ENCODE measurements at places on chromosomes 16 and 17.

- no peak for DNase-seq
Observed at GRCh38 chr16:65833171-65833871, 533.2 kb upstream of the CDH5 start.

GRCh38 chr16:20355114-20355782 is 2.7 kb upstream of the UMOD start:
- DNase-seq, result no peak

DNA sequence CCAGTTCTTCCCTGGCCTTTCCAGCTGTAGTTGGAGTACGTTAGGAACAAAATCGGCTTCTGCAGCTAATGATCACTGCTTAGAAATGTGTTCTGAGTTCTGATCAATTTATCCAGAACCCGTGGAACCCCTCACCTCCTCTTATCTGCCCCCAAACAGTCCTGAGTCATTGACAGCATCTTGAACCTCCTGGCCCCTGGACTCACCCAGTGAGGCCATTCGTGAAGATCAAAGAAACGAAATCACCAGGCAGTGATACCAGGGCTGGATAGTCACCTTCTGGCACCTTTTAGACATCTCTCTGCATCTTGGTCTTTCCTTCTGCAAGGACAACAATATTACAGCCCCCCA is 17.0 kb upstream of the EXOC7 start:
- no peak for DNase-seq

DNA sequence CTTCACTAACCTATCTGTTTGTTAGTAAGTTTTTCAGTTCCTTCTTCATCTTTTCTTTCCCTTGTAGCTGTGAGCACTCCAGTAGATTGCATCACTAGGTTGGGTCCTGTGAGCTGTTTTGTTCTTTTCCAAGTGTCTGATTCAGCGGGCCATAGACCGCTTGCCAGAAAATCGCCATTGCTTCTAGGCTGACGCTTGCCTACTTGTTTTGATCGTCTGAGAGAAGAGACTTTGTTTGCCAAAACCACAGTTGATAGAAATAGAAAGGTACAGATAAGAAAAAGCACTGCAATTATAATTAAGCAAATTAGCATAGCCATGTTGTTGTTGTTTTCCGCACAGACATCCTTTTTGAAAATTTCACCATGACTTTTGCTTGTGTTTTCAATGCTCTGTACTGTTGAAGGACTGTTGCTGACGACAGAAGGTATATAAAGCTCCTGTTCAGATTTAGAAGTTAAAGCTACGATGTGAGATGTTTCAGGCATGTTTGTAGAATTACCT is 3.1 kb downstream of the EVI2A start:
- no peak for DNase-seq

DNA sequence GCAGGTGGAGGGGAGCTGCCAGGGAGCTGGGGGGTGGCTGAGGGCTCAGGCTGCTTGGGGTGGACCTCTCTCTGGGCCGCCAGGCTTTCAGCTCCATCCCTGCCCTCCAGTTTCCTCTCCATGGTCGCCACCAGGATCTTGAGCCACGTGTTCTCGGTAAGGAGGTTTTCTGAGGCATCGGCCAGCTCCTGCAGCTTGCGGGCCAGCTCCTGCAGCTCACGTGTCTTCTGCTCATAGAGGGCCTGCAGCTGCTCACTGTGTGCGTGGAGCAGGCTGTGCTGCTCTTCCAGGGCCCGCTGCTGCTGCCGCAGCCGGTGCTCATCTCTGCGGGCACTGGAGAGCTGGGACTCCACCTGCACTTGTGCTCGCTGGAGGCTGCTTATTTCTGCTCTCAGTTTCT is 11.0 kb downstream of the SNN start:
- no peak for DNase-seq

DNA sequence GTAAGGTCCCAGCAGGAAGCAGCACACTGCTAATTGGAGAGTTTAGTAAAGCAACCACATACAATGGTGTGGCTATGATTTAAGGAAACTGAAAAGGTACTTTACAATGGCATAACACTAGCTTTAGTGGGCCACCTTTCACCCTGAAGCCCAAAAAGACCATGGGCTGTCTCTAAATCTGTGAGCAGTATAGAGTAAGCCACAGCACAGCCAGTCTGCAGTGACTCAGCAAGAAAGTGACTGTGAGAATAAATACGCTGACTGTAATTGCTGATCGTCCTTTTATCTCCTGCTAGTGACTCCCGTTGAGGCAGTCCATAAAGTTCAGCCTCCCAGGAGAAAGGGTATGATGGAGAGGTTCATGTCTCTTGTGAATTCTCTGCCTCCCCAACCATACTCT is 679.8 kb upstream of the KIF2B start:
- no peak for DNase-seq

DNA sequence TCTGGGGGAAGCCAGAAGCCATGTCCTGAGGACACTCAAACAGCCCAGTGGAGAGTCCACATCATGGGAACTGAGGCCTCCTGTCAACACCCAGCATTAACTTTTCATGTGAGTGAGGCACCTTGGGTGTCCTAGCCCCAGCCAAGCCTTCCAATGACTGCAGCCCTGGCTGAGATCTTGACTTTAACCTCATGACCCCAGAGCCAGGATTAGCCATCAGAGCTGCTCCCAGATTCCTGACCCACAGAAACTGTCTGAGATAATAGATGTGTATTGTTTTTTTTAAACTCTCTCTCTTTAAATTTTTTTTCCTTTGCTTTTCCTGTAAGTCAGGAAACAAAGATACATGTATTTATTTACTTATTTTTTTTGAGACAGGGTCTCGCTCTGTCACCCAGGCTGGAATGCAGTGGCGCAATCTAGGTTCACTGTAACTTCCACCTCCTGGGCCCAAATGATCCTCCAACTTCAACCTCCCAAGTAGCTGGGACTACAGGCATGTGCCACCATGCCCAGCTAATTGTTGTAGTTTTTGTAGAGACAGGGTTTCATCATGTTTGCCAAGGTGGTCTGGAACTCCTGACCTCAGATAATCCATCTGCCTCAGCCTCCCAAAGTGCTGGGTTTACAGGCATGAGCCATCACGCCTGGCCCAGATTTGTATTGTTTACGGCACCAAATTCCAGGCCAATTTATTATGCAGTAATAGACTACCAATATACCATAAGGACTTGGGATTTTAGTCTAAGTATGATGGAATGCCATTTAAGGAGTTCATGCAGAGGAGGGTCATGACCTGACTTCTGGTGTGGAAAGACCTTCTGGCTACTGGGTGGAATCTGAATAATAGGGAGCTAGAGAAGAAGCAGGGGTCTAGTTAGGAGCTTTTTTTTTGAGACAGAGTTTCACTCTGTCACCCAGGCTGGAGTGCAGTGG is 14.0 kb upstream of the TMEM94 start:
- no peak for DNase-seq

GRCh38 chr17:66826856-66827255 is 8.1 kb upstream of the CACNG5 start:
- DNase-seq, result no peak

DNA sequence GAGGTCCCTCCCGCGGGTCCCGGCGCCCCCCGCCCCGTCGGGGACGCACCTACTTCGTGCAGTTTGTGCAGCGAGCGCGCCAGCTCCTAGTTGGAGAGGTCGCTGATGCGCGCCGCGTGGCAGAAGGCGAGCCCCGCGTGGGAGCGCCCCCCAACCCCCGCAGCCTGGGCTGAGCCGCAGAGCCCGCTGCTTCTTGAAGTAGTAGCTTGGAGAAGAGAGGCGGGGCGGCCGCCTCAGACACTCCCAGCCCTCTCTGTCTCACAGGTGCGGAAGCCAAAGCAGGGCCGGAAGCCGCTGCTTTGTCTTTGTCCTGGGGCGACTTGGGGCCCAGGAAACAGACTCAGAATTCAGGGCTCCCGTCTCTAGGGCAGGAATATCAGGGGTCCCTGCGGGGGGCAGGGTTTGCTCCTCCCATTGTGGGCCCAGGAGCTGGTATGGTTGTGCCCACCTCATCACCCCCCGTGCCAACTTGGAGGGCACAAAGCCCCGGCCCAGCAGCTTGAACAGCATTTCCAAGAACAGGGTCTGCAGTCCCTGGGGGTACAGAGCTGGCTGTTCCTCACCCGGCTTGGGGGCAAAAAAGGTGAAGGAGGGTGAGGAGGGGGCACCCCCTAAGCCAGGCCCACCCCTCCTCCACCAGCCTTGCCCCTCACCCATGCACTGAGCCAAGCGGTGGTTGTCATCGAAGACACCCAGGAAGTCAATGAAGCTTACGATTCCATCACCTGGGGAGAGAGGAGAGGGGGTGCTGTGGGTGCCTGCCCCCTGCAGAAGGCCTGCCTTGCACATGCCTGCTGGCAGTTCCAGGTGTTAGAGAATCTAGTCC is 13.5 kb downstream of the SPATA32 start:
- no peak for DNase-seq

DNA sequence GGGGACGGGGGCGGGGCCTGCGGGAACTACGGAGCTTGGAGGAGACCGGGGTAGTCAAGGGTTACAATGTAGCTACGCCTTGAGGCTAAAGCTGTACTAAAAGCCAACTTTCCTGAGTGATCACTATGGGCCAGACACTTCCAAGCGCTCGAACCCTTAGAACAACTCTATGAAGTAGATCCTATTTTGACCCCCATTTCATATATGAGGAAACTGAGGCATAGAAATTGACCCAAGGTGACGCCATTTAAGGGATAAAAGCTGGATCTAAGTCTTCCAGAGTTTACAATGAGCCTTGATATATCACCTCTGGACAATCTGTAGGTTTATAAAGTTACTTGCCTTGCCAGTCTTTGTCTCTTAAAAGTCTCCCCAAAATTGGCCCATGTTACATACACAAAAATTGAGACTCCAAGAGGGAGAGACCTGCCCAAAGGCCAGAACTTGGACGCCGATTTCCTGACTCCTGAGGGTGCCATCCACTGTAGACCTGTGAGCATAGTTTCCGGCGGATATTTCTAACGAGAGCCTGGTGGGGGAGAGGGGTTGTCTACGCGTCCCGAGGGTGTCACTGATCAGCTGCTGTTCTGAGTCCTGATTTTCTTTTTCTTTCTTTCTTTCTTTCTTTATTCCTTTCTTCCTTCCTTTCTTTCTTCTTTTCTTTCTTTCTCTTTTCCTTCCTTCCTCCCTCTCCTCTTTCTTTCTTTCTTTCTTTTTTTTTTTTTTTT is 555 bp upstream of the NCBP3 start:
- DNase-seq, result no peak

GRCh38 chr17:65191811-65192740 is 54.9 kb downstream of the RGS9 start:
- no peak for DNase-seq

DNA sequence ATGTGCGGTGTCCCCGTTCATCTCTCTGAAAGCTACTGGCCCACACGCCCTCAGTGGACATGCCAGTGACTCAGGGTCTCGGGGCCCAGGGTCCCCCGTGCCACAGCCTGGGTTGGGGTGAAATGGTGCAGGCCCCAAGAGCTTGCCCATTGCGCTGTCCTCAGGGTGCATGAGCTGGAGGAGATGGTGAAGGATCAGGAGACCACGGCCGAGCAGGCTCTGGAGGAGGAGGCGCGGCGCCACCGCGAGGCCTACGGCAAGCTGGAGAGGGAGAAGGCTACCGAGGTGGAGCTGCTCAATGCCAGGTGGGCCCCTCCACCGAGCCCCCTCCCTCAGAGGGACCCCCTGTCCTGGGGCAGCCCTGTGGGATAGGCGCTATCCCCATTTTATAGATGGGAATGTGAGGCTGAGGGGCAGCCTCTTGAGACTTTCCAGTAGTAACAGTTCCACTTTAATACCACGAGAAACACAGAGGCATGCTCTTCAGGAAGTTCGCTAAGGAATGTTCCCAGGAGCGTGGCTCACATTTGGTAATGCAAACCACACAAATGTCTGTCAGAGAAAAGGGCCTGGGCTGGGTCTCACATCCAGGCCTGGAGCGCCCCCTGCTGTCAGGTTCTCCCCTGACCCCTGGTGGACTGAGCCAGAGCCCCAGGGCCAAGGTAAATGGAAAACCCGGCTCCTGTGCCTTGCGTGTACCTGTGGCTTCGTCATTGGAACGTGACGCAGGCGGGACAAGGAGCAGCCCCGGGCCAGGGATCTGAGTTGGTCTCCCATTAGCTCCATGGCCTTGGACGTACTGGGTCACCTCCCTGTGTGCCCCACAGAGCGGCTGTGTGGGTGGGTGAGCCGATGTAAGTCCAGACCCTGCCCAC is 133.7 kb downstream of the RAB11FIP4 start:
- DNase-seq, result peak; percentile 85

- peak; percentile 60 for DNase-seq
Observed at GRCh38 chr16:23595246-23595950, 718 bp downstream of the NDUFAB1 start.

DNA sequence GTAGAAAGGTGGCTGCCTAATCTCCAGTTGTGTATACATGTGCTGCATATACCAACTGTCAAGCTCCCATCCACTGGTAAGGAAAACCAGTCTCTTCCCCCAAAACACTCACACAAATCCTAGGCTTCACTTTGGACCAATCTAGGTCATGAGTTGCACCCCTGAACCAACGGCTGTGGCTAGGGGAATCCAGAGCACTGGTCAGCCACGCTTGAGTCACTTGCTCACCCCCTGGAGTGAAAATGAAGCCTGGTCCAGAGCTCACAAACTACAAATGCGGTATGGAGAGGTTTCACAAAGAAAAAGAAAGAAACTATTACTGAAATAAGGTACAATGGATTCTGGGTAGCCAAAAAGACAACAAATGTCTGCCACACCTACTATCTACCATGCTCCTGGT is 66.1 kb upstream of the NLK start:
- DNase-seq, result no peak

DNA sequence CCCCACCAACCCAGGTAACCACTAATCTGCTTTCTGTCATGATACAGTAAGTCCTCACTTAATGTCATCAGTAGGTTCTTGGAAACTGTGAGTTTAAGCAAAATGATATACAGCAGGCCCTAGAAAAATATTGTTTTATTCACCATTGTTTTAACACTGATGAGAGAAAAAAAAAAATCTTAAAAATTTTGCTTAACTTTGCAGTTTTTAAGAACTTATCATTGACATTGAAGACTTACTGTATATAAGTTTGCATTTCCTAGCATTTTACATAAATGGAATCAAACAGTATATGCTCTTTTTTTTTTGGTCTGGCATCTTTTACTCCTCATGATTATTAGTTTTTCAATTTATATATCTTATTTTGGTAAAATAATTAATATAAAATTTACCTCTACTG is 19.5 kb upstream of the CLTC start:
- DNase-seq, result no peak

GRCh38 chr16:855471-855870 is 54.9 kb upstream of the GNG13 start:
- no peak for DNase-seq

- no peak for DNase-seq
Observed at GRCh38 chr17:31653691-31654090, 205.4 kb downstream of the COPRS start.

- DNase-seq, result no peak
Observed at GRCh38 chr17:34663714-34664113, 84.3 kb downstream of the TMEM132E start.

- DNase-seq, result no peak
Observed at GRCh38 chr16:68420366-68420942, 27.9 kb downstream of the SMPD3 start.

- no peak for DNase-seq
Observed at GRCh38 chr17:21044971-21045370, 2.2 kb upstream of the USP22 start.

- no peak for DNase-seq
Observed at GRCh38 chr17:7081341-7082062, 1.5 kb upstream of the CLEC10A start.

GRCh38 chr17:75633486-75634375 is 497 bp downstream of the SMIM5 start:
- peak; percentile 91 for DNase-seq
